ENCODE measurements at places on chromosomes 5 and 9.
A peak's percentile ranks its signal among the peaks of the same experiment; 100 is the strongest.

- DNase-seq: peak; percentile 56
These were observed 122.7 kb upstream of the LMX1B start for GRCh38 chr9:126490871-126491567.

GRCh38 chr5:127844581-127845021 is 141.4 kb downstream of the CCDC192 start:
- DNase-seq: no peak

- DNase-seq: no peak
These were observed 19.3 kb downstream of the MLANA start for GRCh38 chr9:5909976-5910375.

DNA sequence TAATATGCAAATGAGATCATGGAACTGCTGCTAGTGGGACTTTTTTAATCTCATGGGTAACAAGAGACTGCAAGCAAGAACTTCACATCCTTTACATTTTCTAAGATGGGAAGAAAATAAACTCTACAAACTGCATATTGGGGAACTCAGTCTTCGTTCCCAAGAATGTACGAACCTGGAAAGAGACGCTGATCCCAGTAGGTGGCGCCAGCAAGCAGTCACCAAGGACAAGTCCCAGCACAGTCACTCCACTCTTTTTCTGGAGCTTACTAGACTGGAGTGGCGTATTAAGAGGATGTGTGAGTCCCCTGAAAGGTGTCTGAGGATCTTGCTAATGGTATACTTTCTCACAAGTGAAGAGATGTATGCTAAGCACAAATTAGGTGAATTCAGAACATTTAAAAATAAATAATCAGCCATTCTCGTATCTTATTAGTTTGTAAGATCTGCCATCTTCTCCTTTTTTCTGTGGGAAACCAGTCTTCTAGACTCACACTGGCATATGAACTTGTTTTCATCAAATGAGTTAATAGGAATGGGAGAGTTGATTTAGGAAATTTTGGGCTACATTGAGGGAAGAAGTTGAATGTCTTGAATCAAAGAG is 16.0 kb upstream of the PUM3 start:
- DNase-seq: peak; percentile 14

- no peak for DNase-seq
These were observed 83.9 kb downstream of the BARX1 start for GRCh38 chr9:93871286-93871685.

DNA sequence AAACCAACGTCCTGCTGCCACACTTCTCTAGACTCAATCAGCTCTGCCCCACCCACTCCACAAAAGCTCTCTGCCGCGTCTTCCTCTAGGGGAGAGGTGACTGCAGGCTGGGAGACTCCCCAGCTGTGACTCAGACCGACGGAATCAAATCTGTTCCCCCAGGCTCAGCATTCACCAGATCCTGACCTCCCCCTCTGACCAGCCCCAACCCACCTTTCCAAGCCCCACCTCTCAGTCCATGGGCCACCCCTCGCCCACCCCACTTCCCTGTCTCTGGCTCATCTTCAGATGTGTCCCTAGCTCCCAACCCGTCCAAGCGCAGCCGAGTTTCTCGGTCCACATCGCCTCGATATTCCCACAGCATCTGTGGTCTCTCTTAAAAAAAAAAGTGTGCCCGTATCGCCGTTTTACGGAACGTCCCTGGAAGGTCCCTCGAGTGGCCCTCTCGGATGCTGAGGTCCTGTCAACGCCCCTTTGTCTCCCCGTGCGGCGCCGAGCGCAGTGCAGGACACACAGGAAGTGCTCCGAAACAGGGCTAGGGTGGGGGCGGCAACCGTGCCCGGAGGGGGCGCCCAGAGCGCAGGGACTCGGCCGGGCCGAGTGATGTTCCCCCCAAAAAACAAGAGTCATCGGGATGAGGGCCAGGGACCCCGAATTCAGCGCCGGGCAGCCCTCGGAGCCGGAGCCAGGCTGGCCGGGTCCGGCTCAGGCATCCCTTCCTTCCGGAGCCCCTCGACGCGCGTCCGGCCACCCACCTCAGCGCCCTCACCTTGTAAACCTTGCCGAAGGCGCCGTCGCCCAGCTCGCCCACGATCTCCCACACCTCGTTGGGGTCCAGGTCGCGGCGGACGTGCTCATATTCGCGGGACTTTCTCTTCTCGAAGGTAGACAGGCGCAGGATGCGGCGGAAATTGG is 649 bp downstream of the STK10 start:
- peak; percentile 68 for DNase-seq
